Muscle of leg (tissue), 16 donors: ENCODE measurements at places on chromosomes 16 and 17. TPM values are rescaled to one million over a fixed set of nuclear protein-coding genes. Genes with fewer than 3 reads are reported as not detected.

Gene HOXB8
- total RNA-seq = 0.04 TPM

DNA sequence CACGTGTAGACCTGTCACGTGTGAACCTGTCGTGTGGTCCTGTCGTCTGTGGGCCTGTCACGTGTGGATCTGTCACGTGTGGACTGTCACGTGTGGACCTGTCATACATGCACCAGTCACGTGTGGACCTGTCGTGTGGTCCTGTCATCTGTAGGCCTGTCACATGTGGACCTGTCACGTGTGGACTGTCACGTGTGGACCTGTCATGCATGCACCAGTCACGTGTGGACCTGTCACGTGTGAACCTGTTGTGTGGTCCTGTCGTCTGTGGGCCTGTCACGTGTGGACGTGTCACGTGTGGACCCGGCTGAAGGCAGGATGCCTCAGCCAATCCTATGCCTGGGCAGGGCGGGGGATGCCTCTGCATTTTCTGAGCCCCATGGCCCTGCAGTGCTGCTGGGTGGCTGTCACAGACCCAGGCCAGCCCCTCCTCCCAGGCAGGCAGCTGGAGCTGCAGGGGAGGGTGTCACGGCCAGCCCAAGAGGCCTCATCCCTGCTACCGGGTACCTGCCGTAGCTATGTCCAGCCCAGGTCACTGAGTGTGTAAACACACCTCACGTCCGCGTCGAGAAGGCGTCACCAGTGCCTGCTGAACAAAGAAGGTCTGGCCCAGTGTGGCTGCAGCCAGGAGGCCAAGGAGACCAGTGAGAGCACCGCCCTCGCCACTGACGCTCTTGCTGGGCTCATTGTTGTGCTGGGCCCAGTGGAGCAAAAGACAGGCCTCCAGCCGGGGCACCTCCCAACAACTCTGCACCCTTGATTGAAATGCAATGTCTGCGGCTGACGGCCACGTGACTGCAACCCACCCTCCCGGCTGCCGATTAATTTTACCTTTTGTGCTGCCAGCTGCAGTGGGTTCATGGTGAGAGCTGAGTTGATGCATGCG is 18.6 kb upstream of the ACSF3 start:
- H3K27ac ChIP-seq = no peak overlapping the region
- no peak overlapping the region for H3K4me3 ChIP-seq
- H3K4me1 ChIP-seq = peaks cover 31% of the 10 kb centered on the region
- no peak for DNase-seq
- no peaks in the 10 kb centered on the region for H3K36me3 ChIP-seq

GRCh38 chr17:9199571-9200551 is 178.6 kb downstream of the NTN1 start:
- peaks cover 47% of the 10 kb centered on the region for H3K4me1 ChIP-seq
- H3K4me3 ChIP-seq = no peak overlapping the region
- peak; percentile 85 for DNase-seq
- peak overlapping the region; percentile 96 for H3K27ac ChIP-seq
- no peaks in the 10 kb centered on the region for H3K27me3 ChIP-seq

GRCh38 chr17:68437979-68438822 is 19.1 kb downstream of the WIPI1 start:
- no peak overlapping the region for H3K4me3 ChIP-seq
- peak; percentile 48 for DNase-seq
- peak overlapping the region; percentile 38 for H3K27ac ChIP-seq
- no peaks in the 10 kb centered on the region for H3K27me3 ChIP-seq
- peaks cover 33% of the 10 kb centered on the region for H3K36me3 ChIP-seq

DNA sequence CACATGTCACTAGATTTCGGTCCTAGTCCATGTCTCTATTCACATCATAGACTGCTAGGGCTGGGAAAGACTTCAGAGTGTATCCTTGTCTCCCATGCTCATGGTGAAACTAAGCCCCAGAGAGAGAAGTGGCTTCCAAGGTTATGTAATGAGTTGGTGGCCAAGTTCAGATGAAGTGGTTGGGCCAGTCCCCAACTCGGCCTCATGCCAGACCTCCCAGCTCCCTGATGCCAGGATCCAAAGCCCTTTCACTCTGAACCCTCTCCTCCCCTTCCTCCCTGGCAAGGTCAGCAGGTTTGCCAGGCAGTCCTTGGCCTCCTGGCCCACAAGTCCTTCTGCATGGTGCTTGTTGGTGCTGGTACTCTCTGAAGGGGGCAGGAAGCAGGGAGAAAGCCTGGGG is 189.7 kb downstream of the AXIN2 start:
- DNase-seq = no peak
- H3K36me3 ChIP-seq = no peaks in the 10 kb centered on the region
- H3K4me3 ChIP-seq = no peak overlapping the region
- H3K4me1 ChIP-seq = no peaks in the 10 kb centered on the region

- peaks cover 21% of the 10 kb centered on the region for H3K4me1 ChIP-seq
- no peaks in the 10 kb centered on the region for H3K27me3 ChIP-seq
- DNase-seq = peak; percentile 53
These were observed 12.0 kb upstream of the RNF157 start for GRCh38 chr17:76252040-76252954.

- H3K27me3 ChIP-seq = no peaks in the 10 kb centered on the region
- H3K4me1 ChIP-seq = no peaks in the 10 kb centered on the region
- no peak overlapping the region for H3K4me3 ChIP-seq
- no peaks in the 10 kb centered on the region for H3K36me3 ChIP-seq
- no peak overlapping the region for H3K27ac ChIP-seq
These were observed 36.9 kb upstream of the CPHXL start for GRCh38 chr16:75763204-75763603.

DNA sequence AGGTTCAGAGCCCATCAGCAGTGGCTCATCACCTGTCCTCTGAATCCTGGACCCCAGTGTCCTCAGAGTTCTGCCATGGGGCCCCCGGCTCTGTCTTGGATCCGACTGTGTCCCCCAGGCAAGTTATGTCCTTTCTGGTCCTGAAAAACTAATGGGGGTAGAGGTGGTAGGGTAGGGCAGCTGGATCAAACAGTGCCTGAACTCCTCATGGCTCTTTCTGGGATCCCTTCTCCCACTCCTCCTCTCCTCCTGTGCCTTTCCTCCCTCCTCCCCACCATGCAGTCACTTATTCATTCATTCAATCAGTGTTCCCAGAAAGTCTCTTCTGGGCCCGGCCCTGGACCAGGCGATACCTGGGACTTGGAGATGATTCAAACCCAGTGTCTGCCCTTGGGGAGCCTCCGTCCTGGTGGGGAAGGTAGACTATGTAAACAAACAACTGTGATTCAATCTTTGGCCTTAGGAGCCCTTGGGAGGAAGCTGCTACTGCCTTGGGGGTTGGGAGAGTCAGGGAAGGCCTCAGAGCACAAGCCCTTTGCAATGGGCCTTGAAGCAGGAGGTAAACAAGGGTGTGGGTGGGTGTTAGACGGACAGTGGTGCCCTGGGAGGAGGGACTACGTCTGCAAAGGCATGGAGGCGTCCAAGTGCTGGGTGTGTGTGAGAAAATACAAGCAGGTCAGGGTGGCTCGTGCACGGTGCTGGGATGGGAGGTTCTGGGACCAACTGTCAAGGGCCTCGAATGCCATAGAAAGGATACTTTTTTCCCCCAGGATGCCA is 6.4 kb upstream of the FAM83G start:
- H3K36me3 ChIP-seq = no peaks in the 10 kb centered on the region
- H3K27ac ChIP-seq = no peak overlapping the region
- no peak overlapping the region for H3K4me3 ChIP-seq

GRCh38 chr17:32940706-32941390 is 12.9 kb downstream of the TMEM98 start:
- DNase-seq = no peak
- no peaks in the 10 kb centered on the region for H3K27me3 ChIP-seq
- peaks cover 41% of the 10 kb centered on the region for H3K36me3 ChIP-seq
- no peak overlapping the region for H3K4me3 ChIP-seq
- no peaks in the 10 kb centered on the region for H3K4me1 ChIP-seq

DNA sequence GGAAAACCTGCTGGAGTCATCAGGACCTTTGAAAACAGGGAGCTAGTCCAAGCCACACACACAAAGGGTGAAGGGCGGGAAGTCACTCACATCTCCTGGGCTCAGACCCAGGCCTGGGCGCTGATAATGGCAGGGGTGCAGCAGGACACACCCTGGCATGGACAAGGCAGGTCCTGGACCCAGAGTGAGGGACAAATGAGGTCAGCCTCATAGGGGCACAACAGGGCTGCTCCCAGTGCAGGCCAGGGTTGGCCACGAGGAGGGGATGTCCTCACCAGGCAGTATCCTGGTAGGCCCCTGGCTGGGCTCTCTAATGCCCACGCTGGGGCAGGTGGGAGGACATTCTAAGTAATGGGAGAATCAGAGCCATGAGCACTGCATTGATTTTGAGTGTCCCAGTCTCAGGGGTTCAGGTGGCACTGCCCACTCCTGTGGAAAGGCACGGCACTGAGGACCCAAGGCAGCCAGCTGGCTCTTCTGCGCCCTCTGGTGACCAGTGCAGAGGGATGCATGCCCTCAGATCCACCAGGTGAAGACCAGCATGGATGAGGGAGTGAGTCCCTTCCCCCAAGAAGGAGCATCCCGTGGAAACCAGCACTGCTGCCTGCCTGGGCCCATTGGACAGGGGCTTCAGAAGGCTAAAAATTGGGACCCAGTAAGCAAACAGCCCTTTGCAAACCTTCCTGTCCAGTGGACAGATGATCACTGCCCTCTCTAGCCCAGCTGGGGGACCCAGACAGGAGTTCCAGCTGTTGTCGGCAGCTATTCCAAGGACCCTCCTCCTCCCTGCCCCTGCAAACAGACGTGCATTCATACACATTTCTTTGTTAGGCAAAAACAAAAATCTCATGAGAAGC is 23.4 kb upstream of the SREBF1 start:
- peaks cover 14% of the 10 kb centered on the region for H3K36me3 ChIP-seq
- no peak overlapping the region for H3K27ac ChIP-seq
- no peak overlapping the region for H3K4me3 ChIP-seq
- peaks cover 30% of the 10 kb centered on the region for H3K4me1 ChIP-seq
- DNase-seq = peak; percentile 75

DNA sequence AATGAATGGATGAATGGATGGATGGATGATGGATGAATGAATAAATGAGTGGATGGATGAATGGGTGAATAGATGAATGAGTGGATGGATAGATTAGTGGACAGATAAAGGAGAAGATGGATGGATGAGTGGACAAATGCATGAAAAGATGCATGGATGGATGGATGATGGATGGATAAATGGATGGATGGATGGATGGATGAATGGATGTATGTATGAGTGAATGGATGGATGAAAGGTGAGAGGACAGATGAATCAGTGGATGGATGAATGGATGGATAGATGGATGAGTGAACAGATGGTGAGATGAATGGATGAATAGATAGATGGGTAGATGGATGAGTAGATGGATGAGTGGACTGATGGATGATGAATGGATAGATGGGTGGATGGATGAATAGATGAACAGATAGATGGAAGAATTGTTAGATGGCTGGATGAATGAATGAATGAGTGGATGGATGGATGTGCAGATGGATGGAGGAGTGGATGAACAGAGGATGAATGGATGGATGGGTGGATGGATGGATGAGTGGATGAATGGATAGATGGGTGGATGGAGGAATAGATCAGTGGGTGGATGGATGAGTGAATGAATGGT is 13.7 kb upstream of the KCNJ12 start:
- peaks cover 24% of the 10 kb centered on the region for H3K4me1 ChIP-seq
- peaks cover 3% of the 10 kb centered on the region for H3K27me3 ChIP-seq
- no peaks in the 10 kb centered on the region for H3K36me3 ChIP-seq
- DNase-seq = no peak

GRCh38 chr17:40526668-40527067 is 25.2 kb upstream of the TNS4 start:
- H3K27me3 ChIP-seq = no peaks in the 10 kb centered on the region
- no peak overlapping the region for H3K4me3 ChIP-seq
- peak; percentile 70 for DNase-seq
- H3K27ac ChIP-seq = no peak overlapping the region
- H3K4me1 ChIP-seq = no peaks in the 10 kb centered on the region
- H3K36me3 ChIP-seq = no peaks in the 10 kb centered on the region

- H3K4me3 ChIP-seq = no peak overlapping the region
- H3K27me3 ChIP-seq = no peaks in the 10 kb centered on the region
- peak; percentile 69 for DNase-seq
- H3K27ac ChIP-seq = peak overlapping the region; percentile 55
These were observed 14.9 kb downstream of the IGFBP4 start for GRCh38 chr17:40457964-40458791.

- H3K4me3 ChIP-seq = no peak overlapping the region
- peaks cover 2% of the 10 kb centered on the region for H3K27me3 ChIP-seq
- peak; percentile 97 for DNase-seq
These were observed 224.0 kb upstream of the TNRC6C start for GRCh38 chr17:77734371-77735080.
